ENCODE measurements at places on chromosomes 1 and 21. TPM values are rescaled to one million over a fixed set of nuclear protein-coding genes. Genes with fewer than 3 reads are reported as not detected.
A peak's percentile ranks its signal among the peaks of the same experiment; 100 is the strongest.

GRCh38 chr1:109441069-109441468, 14.8 kb upstream of the PSMA5 start:
- DNase-seq = no peak
- no peaks in the 10 kb centered on the region for H3K27me3 ChIP-seq
- H3K36me3 ChIP-seq = no peaks in the 10 kb centered on the region
- no peaks in the 10 kb centered on the region for H3K4me1 ChIP-seq
- H3K4me3 ChIP-seq = no peak overlapping the region

DNA sequence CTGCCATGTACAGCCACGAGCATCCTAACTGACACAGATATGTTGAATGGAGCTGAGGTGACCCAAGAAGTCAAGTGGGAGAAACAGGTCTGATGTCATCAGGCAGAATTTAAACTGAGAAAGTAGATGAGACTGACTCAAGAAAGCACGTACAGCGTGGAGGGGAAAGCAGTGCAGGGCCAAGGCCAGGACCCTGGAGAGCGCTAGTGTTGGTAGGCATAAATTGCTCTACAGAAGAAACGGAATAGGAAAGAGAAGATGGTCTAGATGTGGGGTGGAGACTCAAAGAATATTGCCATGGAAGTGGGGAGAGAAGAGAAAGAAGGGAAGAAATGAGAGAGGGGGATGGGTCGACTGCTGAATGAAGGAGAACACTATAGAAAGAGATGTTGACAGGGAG, 45.3 kb upstream of the GJB5 start:
- no peaks in the 10 kb centered on the region for H3K27me3 ChIP-seq
- no peak overlapping the region for H3K4me3 ChIP-seq
- no peak overlapping the region for H3K27ac ChIP-seq
- DNase-seq = no peak
- H3K4me1 ChIP-seq = no peaks in the 10 kb centered on the region

GRCh38 chr21:41713495-41714281, 53.2 kb downstream of the RIPK4 start:
- no peak for DNase-seq
- no peak overlapping the region for H3K27ac ChIP-seq
- H3K4me1 ChIP-seq = no peaks in the 10 kb centered on the region
- H3K4me3 ChIP-seq = no peak overlapping the region

DNA sequence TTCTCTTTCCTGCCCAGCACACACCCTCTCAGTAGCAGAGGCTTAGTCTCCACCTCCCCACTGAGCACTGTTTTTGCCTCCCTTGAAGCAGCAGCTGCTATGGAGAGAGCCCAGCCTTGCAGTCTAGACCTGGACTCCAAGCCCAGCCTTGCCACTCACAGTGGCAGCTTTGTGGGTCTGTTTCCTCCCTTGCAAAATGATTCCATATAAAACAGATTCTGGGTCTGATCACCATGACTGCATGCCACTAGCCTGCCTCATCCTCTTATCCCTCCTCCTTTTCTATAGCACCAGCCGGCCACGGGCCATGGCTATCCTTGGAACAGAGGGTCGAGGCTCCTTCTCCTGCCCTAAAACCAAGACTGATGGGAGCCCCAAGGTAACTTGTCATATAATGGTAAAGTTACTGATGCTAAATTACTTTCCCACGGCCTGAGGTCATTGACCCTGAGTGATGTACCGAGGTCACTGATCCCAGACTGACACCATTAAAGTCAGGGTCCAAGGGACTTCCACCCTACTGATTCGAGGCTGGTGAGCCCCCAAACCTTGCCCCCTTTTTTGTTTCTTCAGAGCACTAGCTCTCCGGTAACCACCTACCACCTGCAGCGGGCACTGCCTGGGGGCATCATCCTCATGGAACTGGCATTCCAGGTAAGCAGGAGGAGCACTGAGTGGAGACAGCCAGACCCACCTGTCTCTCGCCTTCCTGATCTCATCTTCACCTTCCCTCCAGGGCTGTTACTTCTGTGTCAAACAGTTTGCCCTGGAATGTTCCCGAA, 7.9 kb downstream of the HYI start:
- no peak overlapping the region for H3K4me3 ChIP-seq
- no peak for DNase-seq
- peaks cover 99% of the 10 kb centered on the region for H3K36me3 ChIP-seq
- H3K27me3 ChIP-seq = no peaks in the 10 kb centered on the region
- no peaks in the 10 kb centered on the region for H3K4me1 ChIP-seq

- H3K4me3 ChIP-seq = no peak overlapping the region
- peaks cover 54% of the 10 kb centered on the region for H3K36me3 ChIP-seq
- no peak for DNase-seq
- H3K27me3 ChIP-seq = no peaks in the 10 kb centered on the region
- no peaks in the 10 kb centered on the region for H3K4me1 ChIP-seq
Observed at GRCh38 chr1:11952455-11953109, 18.1 kb downstream of the PLOD1 start.

- no peaks in the 10 kb centered on the region for H3K27me3 ChIP-seq
- DNase-seq = no peak
- H3K36me3 ChIP-seq = no peaks in the 10 kb centered on the region
- H3K27ac ChIP-seq = peak overlapping the region; percentile 7
Observed at GRCh38 chr1:54325703-54326461, 80.3 kb downstream of the SSBP3 start.

GRCh38 chr1:65821386-65821785, 28.7 kb downstream of the PDE4B start:
- no peak overlapping the region for H3K4me3 ChIP-seq
- no peaks in the 10 kb centered on the region for H3K27me3 ChIP-seq
- H3K4me1 ChIP-seq = no peaks in the 10 kb centered on the region
- no peaks in the 10 kb centered on the region for H3K36me3 ChIP-seq
- no peak for DNase-seq

DNA sequence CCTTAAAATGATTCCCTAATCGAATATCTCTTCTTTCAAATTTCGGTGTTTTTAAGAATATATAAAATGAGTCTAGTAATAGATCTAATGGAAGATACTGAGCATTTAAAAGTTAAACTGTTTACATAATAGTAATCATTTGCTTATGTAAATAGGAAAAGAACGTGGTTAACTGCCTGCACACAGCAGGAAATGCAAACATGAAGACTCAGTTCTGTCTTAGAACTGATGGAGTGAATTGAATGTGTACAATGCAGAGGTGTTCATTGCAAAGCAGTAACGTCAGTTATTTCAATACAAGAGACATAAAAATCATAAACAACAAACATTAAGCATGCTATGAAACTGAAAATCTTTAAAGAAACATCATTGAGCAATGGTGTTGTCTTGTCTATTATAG, 359.4 kb upstream of the ADAMTS5 start:
- H3K36me3 ChIP-seq = no peaks in the 10 kb centered on the region
- H3K4me1 ChIP-seq = no peaks in the 10 kb centered on the region

Gene CITED4
- total RNA-seq = 18.8 TPM

Gene BTBD19
- total RNA-seq = 1.8 TPM

Gene NPPA
- 98,870 TPM for total RNA-seq

Data from right atrium auricular region (tissue), 2 donors.